ENCODE measurements at places on chromosomes 6 and 20.

GRCh38 chr6:5718231-5718947 lies 288.3 kb downstream of the NRN1 start:
- no peak for DNase-seq

- no peak for DNase-seq
Measured at GRCh38 chr6:6538261-6538660, 50.3 kb upstream of the LY86 start.

GRCh38 chr6:158597565-158597964 lies 37.7 kb downstream of the TMEM181 start:
- DNase-seq: no peak

- DNase-seq: no peak
Measured at GRCh38 chr6:92404281-92404680, 1015.1 kb downstream of the EPHA7 start.

DNA sequence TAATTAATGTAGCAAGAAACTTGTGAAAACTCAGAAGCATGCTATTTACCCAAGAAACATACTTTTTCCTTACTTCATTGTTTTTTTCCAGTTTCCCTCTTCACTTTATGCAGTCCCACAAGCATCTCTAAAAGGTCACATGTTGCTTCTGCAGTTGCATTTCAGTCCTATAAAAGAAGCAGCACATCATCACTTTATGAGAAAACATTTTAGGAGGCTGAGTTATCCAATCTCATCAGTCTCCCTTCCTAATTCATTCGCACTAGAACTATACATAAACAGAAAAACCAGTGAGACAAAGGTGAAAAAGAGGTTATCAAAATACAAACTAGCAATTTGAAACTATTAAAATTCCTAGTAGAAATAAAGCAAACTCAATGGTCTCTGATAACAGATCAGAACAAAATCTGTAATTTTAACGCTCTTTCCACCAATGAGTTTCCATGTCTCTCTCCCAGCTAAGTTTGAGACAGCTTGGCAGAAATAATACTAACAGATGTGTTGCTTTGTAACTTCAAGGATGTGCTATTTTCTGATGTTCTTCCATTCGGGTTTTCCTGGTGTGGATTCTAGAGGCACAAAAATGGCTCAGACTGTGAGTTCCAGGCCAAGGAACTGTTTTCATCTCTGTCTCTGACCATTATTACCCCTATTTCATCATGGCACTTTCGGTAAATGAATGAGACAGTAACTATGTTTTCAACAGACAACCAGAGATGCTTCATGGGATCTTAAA lies 48.4 kb downstream of the ZHX3 start:
- no peak for DNase-seq

- DNase-seq: no peak
Measured at GRCh38 chr20:44400970-44401769, 45.7 kb downstream of the HNF4A start.

DNA sequence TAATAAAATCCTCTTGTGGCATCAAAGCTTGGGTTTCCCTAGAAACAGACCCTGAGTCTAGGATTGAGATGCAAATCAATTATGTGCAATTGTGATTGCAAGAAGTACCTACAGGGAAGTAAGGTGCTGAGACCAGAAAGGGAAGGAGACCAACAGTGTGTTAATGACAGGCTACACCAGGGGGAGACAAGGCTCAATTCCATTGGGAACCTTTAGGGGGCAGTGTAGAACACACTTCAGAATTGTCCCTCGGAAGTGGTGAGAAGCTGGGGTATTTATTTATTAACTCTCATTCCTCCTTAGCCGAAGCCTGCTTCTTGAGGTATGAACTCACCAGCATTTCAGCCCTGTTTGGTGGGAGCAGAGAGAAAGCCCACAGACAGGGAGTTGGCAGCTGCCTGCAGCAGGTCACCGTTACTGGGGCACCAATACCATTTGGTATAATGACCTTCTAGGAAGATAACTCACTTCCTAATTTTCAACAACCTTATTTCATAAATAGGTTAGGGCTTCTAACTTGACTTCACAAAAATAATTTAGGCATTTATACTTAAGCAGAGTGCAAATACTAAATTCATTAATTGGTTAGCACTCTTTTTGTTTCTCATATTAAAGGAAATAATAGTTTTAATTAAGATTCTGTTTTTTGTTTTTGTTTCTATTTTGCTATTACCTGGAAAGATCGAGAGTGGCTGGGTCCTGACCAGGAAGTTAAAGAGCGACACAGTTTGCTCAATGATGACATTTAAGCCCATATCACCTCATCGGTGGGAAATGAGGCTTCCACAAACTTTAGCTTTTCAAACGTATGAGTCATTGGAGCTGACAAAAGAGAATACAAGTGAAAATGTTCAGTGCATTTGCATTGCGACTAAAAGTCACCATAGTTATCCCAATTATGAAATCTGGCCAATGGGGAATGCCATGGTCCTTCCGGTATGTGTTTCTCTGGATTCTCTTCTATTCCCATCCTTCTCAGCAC lies 94.8 kb downstream of the BTBD3 start:
- peak; percentile 47 for DNase-seq

GRCh38 chr20:62269378-62269777 lies 31.1 kb downstream of the OSBPL2 start:
- DNase-seq: no peak

DNA sequence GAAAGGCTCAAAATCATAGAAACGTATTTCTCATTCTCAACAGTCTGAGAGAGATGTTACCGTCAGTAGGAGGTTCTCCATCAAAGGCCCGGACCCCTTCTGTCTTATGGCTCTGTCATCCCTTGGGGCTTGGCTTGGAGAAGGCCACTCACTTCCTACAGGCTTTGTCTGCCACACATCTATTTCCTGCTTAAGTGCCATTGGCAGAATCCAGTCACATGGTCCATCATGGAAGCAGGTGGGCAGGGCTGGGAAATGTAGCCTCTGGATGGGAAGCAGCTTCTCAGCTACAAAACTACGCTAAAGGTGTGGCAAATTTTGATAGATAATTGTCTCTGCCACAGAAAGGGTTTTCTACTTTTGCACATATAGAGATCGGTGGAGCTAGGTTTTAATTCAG lies 12.6 kb upstream of the ZFP64 start:
- DNase-seq: no peak

- DNase-seq: no peak
Measured at GRCh38 chr6:121794630-121795029, 359.2 kb downstream of the GJA1 start.

- DNase-seq: no peak
Measured at GRCh38 chr6:155075930-155076695, 81.0 kb downstream of the TIAM2 start.

GRCh38 chr20:45781391-45781931 lies 10.2 kb downstream of the WFDC3 start:
- no peak for DNase-seq

GRCh38 chr6:15026832-15027231 lies 219.0 kb upstream of the JARID2 start:
- DNase-seq: no peak

GRCh38 chr20:9742821-9743220 lies 96.1 kb downstream of the PAK5 start:
- no peak for DNase-seq

DNA sequence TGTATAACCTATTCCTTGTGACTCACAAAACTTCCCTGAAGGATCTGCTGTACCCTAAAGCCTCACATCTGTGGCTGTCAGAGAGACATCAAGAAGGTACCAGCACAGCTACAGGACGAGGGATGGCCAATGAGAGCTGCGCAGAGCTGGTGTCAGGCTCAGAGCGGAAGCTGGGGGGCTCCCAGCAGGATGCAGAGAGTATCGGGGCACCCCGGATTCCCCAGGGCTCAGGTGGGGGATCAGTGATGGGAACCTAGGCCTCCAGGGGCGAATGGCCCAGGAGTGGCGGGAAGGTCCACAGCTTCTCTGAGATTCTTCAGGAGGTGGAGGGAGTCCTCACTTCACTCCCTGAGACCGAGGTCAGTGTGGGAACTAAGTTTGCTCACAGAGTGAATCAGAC lies 30.9 kb upstream of the SMOC2 start:
- DNase-seq: no peak

- DNase-seq: peak; percentile 90
Measured at GRCh38 chr20:62065674-62066338, at the start of gene TAF4. Gene TAF4, minus strand, starts transcription at chr20:62065881. Its CDS starts 71 bp downstream, at chr20:62065810.

DNA sequence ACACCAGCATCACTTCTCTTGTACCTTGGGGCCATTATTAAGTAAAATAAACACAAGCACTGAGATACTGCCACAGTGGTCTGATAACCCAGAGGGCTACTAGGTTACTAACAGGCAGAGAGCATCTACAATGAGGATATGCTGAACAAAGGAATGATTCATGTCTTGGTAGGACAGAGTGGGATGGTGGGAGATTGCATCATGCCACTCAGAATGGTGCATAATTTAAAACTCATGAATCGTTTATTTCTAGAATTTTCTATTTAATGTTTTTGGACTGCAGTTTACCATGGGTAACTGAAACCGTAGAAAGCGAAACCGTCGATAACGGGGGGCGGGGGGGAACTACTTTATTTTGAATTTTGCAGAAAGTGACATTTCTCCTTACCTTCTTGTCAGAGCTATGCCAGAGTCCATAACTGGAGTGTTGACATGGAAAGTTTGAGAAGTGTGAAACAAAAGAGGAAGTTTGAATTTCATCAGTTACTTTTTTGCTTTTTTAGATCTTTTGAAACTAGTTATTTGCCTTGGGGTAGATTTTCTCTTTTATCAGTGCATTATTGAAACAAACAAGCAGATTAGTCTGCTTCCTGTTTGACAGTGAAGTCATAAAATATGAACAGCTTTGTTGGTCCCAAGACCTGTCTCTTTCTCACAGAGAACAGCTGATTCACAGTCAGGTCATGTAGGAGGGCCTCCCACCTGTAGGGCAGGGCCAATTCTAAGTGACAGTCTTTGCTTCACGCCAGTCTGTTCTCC lies 124.9 kb downstream of the KLHL32 start:
- DNase-seq: no peak

DNA sequence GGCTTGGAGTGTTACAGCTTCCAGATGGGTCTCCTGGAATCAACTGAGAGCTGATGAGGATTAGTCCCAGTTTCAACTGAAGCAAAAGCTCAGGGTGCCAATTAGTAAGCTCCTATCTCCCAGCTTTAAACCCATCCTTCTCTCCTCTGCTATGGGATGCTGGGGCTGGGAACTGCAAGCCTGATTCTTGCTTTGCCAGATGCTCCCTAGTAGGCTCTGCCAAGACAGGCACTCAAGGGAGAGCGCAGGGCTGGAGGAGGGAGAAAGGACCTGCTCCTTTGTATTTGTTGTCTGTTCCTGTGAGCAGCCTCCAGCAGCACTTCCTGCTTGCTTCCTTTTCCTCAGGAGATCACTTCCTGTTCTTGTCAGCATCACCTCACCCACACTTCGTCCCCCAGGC lies 309.7 kb downstream of the KIF16B start:
- DNase-seq: no peak

DNA sequence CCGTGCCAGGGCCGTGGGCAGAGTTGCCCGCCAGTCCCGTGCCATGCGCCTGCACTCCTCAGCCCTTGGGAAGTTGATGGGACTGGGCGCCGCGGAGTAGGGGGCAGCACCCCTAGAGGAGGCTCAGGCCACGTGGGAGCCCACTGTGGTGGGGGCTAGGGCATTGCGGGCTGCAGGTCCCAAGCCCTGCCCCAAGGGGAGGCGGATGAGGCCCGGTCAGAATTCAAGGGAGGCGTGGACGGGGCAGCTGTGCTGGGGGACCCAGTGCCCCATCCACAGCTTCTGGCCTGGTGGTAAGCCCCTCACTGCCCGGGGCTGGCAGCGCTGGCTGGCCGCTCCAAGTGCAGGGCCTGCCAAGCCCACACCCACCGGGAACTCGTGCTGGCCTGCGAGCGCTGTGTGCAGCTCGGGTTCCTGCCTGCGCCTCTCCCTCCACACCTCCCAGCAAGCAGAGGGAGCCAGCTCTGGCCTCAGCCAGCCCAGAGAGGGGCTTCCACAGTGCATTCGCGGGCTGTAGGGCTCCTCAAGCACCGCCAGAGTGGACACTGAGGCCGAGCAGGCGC lies 317.8 kb downstream of the HAO1 start:
- DNase-seq: no peak

DNA sequence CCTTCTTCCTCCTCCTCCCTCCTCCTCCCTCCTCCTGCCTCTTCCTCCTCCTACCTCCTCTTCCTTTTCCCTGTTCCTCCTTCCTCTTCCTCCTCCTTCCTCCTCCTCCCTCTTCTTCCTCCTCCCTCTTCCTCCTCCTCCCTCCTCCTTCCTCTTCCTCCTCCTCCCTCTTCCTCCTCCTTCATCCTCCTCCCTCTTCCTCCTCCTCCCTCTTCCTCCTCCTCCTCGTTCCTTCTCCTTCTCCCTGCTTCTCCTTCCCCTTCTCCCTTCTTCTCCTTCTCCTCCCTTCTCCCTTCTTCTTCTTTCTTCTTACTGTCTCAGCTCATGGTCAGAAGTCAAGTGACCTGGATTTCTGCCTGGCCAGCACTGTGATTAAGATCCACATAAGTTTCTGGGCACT lies 7.7 kb downstream of the MAS1 start:
- DNase-seq: no peak

DNA sequence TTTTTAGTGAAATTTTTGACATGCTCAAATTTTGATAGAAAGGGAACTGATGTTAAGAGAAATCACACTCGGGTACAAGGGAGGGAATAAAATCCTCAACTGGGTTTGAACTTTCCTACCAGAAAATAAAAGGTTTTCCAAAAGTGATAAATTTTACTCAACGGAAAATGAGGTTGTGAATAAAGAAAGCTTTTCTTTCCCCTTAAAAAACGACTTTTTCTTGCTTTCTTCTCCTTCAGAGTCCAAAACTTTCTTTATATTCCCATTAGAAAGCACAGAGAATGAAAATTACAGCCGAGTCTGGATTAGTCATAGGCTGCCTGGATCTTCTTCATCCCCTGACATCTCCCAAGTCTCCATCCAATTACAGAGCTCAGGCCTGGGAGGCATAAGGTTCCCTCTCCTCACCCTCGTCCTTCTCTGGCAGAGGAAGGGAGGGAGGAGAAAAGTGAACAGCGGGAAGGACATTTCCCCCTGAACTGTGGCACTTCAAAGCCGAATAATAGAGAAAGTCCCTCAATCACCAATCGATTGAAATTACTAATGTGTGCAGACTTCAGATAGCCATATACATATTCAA lies 28.1 kb upstream of the QKI start:
- no peak for DNase-seq

DNA sequence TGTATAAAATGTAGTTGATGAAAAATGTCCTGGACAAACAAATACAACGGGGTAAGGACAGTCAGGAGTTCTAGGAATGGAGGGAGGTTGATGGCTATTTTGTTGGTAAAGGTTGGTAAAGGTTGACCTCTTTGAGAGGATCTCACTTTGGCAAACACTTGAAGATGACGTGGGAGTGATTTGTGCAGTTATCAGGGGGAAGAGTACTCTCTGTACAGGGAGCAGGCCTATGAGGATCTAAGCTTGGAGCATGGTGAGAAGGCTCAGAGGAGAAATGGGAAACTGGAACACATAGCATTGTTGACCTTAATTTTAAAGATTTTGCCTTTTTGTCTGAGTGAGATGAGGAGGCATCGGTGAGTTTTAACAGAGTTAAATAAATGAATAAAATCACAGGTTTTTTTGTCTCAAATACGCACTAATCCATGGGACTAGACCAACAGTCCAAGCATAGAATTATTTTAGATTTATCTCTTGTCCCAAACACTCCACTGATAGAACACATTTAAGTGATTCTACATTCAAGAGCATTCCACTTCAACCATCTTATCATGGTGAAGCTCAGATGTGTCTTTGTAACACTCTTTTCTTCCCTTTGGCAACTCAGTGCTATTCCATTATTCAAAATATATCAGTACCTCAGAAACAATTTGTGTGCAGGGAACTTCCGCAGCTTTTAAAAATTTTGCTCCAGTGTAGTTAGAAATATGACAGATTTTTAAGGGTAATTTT lies 5.7 kb downstream of the LAMA2 start:
- DNase-seq: no peak

- no peak for DNase-seq
Measured at GRCh38 chr6:105204331-105204730, 24.5 kb upstream of the POPDC3 start.
